Ammon's horn (tissue), 1 donor: ENCODE measurements at places on chromosomes 7 and 10.
A peak's percentile ranks its signal among the peaks of the same experiment; 100 is the strongest.

DNA sequence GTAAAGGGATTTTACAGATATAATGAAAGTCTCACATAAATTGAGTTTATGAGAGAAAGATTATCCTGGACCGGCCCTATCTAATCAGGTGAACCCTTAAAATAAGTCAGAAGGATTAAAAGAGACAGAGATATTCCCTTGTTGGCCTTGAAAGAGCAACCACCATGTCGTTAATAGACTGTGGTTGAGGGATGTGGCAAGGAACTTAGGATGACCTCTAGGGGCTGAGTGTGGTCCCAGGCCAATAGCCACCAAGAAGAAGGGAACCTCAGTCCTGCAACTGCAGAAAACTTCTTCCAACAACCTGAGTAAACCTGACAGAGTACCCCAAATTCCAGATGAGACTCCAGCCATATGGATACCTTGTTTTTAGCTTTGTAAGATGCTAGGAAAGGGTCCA lies 121.5 kb downstream of the POLR1F start:
- DNase-seq = no peak

DNA sequence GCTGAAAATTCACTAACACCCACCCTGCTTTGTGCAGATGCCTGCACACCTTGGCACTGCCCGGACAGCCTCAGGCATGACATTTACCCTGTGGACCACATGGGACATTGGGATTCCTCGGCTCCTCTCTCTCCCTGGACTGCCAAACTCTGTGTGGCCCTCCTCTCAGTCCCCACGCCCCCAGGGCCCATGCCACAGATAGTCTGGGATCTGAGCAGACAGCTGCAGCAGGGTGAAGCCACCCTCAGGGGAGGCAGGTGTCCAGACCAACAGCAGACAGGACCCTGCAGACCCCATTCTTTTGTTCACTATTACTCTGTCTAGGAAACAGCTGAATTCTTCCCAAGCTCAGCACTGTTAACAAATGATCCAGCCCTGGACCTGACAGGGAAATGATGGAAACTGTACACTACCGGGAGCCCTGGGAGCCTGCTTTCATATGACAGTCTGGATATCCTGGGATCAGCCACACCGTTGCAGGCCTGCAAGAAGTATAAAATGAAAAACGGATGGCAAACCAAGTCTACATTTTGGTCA lies 83.4 kb downstream of the VOPP1 start:
- DNase-seq = no peak

- peak; percentile 83 for DNase-seq
Observed at GRCh38 chr7:141785706-141786552, 4.1 kb upstream of the TAS2R5 start.

DNA sequence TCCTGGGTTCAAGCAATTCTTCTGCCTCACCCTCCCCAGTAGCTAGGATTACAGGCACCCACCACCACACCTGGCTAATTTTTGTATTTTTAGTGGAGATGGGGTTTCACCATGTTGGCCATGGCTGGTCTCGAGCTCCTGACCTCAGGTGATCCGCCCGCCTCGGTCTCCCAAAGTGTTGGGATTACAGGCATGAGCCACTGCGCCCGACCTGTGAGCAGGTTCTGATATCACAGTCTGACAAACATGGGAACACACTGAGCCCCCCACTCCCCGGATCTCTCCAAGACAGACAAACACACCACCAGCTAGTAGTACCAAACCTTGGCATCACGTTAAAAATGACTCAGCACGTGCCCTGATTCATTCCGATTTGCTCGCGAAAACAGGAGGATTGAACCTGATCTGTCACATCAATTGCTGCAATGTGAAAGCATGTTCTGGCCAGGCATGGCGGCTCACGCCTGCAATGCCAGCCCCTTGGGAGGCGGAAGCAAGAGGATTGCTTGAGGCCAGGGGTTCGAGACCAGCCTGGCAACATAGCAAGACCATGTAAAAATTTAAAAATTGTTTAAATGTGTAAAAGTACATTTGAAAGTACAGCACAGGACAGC lies 106.5 kb downstream of the SMURF1 start:
- DNase-seq = no peak

GRCh38 chr7:69341288-69341687 lies 257.0 kb upstream of the AUTS2 start:
- no peak for DNase-seq

GRCh38 chr10:50917486-50917885 lies 32.1 kb upstream of the A1CF start:
- DNase-seq = no peak

GRCh38 chr7:100434297-100435144 lies 1.8 kb downstream of the PPP1R35 start:
- DNase-seq = no peak

- DNase-seq = no peak
Observed at GRCh38 chr10:100970076-100970913, 991 bp downstream of the SEMA4G start.

GRCh38 chr10:34633374-34633773 lies 181.7 kb downstream of the PARD3 start:
- DNase-seq = peak; percentile 55

DNA sequence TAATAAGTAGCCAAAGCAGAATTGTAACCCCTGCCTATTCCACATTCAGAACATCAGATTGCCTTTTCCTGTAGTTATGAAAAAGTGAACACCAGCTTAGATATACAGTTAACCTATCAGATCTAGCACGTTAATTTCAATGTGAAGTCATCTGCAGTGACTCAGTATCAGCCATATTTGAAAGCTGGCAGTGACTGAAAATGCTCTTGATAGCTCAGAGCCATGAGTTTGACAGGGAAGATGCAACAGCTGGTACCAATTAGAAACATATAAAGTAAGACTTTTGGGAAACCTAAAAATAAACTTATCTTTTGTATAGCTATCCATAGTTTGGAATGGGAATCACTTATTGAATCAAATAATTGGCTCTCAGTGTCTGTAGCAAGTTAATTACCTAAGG lies 284.1 kb upstream of the NPSR1 start:
- DNase-seq = no peak

DNA sequence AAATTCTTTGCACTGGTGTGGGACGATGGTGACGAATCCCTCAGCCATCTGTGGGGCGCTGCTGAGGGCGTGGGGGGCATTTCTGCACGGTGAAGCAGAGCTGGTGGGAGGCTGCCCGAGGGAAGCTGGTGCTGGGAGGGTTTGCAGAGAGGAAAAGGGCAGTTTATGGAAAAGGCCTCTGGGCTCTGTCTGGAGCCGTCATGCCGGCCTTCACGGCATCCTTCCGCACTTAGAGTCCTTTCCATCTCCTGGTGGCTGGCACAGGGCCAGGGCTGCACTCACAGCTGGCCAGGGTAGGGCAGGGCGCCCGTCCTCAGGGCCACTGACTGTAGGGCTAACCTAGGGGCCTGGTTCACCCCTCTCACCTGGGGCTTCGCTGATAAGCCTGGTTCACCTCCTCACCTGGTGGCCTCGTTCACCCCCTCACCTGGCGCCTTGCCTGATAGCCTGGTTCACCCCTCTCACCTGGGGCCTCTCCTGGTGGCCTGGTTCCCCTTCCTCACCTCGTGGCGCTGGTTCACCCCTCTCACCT lies 598 bp upstream of the AMZ1 start:
- no peak for DNase-seq

DNA sequence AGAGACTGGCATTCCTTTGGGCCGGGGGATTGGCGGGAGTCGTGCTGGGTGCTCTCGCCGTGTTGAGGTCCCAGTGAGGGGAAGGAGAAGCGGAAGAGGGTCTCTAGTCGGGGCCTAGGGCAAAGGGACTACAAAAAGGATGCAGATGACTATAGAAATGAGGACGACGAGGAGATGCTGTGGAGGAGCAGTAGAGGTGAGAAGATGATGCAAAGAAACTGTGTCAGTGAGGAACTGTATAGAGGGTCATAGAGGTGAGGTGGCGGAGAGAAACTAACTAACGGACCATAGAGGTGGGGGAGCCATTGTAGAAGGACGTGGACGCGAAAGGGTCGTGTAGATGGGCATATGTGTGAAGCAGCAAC lies 324 bp downstream of the TWNK start:
- no peak for DNase-seq

- no peak for DNase-seq
Observed at GRCh38 chr7:50822706-50823105, 40.0 kb upstream of the GRB10 start.

- DNase-seq = no peak
Observed at GRCh38 chr10:102624751-102625645, 19.3 kb upstream of the TRIM8 start.

DNA sequence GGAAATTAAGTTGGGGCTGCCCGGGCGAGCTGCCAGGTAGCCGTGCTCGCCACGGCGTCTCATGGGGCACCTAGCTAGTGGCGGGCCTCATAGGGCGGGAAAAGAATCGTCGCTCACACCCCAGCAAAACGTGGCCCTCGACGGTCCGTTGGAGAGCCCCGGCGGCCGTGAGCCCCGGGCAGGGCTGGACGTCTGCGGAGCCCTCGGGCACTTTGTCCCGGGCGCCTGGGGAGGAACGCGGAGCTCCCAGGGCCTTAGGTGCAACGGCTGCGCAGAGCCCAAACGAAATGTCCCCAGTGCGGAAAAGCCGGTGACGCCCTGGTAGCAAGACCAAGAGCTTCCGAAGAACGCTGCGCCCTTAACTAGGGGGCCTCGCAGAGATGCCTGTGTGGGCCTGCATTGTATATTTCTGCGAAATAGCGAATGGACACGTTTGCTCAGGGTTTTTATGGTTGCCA lies 866 bp upstream of the SFMBT2 start:
- no peak for DNase-seq

- peak; percentile 4 for DNase-seq
Observed at GRCh38 chr7:51265066-51265907, 51.3 kb downstream of the COBL start.

- DNase-seq = no peak
Observed at GRCh38 chr10:77604941-77605351, 32.7 kb downstream of the KCNMA1 start.

GRCh38 chr7:127881564-127881963 lies 149.7 kb downstream of the LRRC4 start:
- no peak for DNase-seq

DNA sequence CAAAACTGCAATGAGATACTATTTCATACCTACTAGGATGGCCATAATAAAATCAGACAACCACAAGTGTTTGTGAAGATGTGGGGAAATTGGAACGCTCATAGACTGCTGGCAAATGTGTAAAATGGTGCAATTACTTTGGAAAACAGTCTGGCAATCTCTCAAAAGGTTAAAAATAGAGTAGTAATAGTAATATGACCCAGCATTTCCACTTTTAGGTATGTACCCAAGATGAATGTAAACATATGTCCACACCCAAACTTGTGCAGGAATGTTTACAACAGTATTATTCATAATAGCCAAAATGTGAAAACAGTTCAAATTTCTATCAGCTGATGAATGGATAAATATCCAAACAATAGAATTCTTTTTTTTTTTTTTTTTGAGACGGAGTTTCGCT lies 731.6 kb upstream of the ANKRD30A start:
- no peak for DNase-seq

DNA sequence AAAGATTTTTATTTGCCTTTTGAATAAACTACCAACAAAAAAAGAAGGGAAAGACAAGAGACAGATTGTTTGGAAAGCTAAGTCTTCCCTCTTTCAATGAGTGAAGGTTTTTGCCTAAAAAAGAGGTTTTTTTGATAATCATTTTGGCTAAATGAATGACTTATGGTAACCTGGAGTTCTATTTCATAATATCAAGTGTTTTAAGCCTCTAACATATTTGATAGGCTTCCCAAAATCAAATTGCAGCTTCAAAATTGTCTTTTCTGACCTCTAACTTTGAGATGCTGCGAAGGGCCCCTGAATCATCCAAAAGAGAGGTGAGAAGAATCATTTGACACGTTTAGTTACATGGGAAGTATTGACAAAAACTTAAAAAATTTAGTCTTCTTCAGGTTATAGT lies 53.0 kb upstream of the NAMPT start:
- no peak for DNase-seq

GRCh38 chr10:122974023-122974422 lies 6.2 kb upstream of the PSTK start:
- DNase-seq = no peak

- DNase-seq = no peak
Observed at GRCh38 chr10:109379186-109379585, 544.1 kb downstream of the XPNPEP1 start.

DNA sequence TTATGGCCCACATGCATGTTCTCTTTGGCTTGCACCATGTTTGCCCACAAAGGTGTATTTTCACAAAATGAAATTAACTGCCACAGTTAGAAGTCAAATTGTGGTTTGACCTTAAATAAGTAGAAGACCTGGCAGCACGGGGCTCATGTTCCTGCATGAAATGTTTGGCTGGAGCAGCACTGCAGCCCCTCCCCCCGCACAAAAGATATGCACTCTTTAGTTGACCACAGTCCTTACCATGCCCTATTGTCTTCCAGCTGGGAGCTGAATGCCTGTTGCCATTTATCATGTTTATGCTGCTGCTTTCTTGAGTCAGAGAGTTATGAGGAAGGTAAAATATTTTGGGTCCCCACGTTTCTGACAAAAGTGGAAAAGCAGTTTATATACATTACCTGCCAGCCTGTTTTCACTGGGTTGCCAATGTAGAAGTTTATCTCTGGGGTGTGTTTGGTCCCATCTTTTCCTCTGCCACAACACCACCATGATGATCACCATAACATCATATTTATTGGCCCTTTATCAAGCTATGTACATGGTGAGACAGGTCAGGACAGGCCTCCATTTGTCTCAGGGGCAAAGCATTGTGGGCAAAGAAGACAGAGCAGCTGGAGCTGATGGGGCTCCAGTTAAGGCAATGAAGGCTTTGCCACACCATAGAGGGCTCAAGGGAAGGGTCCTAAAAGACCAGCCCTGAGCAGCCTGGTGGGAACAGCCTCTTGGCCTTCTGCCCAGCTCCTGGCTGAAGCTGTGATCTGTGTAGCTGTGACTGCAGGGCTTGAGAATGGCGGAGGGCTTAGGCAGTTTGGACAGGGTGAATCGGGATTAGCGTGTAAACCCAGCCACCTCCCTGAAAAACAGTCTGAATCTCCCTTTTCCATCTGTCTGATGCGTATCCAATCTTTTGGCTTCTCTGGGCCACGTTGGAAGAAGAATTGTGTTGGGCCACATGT lies 5.4 kb downstream of the PRF1 start:
- no peak for DNase-seq

DNA sequence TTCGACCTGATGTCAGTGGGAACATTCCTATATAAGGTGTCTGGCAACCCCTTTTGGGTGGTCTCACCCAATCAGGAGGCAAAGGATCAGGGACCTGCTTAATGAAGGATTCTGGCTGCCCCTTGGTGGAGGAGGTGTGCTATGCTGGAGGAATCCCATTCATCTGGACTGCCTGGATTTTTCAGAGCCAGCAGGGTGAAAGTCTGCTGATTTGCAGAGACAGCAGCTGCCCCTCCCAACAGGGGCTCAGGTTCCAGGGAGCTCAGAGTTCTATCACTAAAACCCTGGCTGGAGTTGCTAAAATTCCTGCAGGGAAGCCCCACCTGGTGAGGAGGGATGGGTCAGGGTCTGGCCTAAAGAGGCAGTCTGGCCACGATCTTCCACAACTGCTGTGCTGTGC lies 398.5 kb upstream of the CNTNAP2 start:
- DNase-seq = no peak

- DNase-seq = no peak
Observed at GRCh38 chr10:123323884-123324283, 169.7 kb downstream of the BUB3 start.
